OCI-LY7 (cell line): ENCODE measurements at places on chromosomes 4 and X.

GRCh38 chr4:47074816-47075215, 43.4 kb downstream of the GABRB1 start:
- DNase-seq = no peak

DNA sequence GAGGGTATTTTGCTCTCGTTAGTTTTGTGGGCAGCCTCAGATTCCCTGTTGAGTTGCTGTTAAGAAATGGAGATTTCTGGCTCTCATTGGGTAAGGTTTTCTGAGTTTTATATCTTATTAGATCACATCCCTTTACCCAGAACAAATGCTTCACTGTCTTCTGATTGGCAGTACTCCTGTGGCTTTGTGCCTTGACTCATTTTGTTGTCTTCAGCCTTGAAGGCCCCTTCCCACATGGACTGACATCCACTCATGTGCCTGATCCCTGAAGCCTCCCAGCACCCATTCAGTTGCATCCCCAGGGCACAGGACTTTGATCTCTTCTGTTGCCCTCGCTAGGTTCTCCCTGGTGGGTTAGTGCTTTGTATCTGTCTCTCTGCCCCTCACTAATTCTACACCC, 10.4 kb downstream of the MED28 start:
- DNase-seq = no peak

DNA sequence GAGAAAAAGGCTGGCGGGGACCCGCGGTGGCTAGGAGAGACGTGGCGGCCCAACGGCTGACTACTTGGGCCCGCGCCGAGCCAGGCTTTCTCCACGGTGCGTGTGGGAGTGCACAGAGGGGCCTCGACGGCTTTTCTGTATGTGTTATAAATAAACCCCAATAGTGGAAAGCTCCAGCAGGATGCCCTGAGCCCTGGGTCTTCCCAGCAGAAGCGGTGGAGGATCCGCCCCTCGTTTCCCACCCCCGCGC, 268 bp upstream of the PRRG1 start:
- DNase-seq = no peak

GRCh38 chr4:26424153-26424552, 66.1 kb downstream of the CCKAR start:
- no peak for DNase-seq

DNA sequence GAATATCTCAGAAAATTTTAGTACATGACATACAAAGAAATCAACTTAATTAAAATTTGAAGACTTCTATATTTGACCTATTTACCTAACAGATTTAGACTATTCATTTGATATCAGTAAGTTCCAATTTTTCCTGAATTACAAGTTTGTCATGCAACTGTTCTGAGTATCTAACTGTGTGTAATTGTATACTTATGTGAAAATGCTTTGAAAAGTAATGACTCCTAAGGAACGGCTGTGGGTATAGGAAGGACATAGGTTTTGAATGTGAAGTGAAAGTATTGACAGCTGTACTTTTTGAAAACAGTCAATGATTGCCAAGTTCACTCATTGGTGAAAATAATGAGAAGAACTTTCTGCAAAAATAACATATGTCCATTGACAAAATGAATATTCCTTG, 2.9 kb downstream of the GRIA2 start:
- no peak for DNase-seq

- DNase-seq = no peak
Measured at GRCh38 chr4:124903995-124904722, 191.6 kb upstream of the ANKRD50 start.

- DNase-seq = no peak
Measured at GRCh38 chrX:71492231-71493065, 40.5 kb upstream of the OGT start.

GRCh38 chrX:12685541-12685940, 105.7 kb upstream of the PRPS2 start:
- DNase-seq = no peak

DNA sequence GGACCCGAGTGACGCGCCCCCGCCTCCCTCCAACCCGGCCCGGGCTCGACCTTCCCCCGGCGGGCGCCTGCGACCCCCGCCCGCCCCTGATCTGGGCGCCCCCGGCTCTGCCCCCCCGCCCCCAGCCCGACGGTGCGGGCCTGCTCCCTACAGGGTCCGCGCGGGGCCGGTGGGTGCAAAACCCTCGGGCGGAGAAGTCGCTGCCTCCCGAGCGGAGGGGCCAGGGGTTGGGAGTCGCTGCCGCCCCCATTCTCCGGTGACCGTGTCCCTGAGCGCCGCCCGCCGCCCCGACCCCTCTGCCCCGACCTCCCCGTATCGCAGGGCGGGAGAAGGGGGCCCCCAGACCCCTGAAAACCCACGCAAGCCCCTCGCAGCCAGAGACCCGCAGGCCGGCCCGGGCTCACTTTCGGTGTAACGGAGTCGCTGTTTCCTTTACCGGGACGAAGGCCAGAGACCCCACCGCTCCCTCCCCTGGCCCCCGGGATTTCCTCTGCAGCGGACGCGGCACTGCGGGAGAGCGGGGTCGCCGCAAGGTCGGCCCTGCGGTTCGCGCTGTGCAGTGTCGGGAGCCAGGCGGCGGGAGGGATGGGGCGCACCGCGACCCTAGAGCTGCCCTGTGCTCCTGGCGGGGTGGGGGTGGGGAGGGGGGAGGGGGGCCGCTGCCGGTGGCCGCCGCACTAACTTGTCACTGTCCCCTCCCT, 729 bp upstream of the CPLX1 start:
- no peak for DNase-seq

- DNase-seq = no peak
Measured at GRCh38 chr4:117478702-117479101, 393.3 kb upstream of the TRAM1L1 start.

- DNase-seq = peak; percentile 17
Measured at GRCh38 chr4:52588097-52588496, 71.0 kb downstream of the USP46 start.

- no peak for DNase-seq
Measured at GRCh38 chrX:72050011-72050410, 81.7 kb downstream of the RTL5 start.

DNA sequence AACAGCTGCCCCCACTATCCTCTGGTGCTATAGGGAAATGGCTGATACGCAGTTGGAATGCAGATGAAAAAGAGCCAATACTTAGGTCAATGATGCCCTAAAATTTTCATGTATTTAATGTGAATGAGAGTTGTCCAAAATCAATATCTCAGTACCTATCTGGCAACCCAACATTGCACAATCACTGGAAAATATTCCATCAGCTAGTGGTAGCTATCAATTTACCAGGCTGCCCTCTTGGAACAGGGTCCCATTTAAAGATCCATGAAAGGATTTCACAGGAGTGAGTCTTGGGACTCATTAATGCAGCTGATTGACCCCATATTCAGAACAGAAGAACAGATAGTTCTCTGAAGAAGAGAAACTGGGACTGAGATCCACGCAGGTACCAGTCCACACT, 638.9 kb downstream of the SMARCA1 start:
- no peak for DNase-seq

- no peak for DNase-seq
Measured at GRCh38 chr4:85986266-85986665, 373.6 kb downstream of the MAPK10 start.

- DNase-seq = no peak
Measured at GRCh38 chr4:1975391-1975801, 33.4 kb downstream of the NELFA start.

DNA sequence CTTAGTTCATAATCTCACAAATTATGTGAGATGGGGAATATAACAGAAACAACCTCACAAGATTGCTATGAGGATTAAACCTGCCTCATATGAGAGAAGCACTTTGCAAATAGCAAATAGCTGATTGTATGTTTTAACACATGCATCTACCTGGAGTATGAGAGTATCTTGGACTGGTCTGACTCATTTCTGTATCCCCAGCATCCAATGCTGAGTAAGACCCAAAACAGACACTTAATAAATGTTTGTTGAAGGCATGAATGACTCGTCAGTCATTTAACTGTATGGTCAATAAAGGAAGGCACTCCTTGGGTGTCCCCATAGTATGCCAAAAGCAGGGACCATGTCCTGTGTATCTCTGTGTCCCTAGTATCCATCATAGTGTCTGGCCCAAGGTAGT, 350.9 kb upstream of the F9 start:
- DNase-seq = no peak

DNA sequence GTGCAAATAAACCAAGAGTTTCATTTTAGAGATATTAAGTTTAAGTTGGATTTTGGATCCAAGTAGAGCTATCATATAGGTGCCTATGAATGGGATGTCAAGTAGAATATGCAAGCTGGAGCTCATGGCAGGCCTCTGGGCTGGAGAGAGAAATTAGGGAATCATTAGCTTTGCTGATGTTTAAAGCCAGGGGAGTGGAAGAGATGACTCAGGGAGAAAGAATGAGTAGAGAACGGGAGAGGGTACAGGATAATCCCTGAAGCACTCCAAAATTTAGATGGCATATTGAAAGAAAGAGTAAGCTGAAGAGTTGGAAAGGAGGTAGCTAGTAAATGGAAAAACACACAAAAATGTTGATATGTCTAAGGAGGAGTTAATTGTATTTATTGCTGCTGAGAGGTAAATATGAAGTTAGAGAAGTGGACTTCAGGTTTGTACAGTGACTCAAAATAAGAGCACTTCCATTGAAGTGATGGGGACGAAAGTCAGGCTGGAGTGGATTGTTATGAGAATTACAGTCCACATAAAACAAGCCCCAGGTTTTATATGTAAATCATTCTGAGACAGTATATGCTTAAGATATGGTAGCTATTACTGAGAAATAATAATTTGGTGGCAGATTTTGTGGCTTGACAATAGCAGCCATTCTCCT, 72.5 kb upstream of the GRXCR1 start:
- no peak for DNase-seq

DNA sequence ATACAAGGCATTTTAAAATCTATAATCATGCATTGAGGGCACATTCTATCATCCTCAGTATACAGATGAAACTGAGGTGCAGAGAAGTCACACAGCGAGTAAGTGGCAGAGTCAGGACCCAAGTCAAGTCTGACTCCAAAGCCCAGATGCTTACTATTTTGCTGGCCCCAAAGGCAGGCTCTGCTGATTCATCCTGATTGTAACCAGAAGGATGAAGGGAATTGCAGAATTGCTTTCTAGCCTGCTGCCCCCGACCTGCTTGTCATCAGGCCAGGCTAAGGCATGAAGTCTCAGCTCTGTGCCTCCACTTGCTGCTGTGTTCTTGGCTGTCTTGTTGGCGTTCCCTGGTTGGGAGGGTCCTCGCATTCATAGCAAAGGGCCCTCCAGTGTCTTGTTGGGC, 62.7 kb downstream of the SLC9A6 start:
- DNase-seq = no peak

GRCh38 chrX:106510713-106511403, 100.9 kb upstream of the RADX start:
- DNase-seq = no peak

DNA sequence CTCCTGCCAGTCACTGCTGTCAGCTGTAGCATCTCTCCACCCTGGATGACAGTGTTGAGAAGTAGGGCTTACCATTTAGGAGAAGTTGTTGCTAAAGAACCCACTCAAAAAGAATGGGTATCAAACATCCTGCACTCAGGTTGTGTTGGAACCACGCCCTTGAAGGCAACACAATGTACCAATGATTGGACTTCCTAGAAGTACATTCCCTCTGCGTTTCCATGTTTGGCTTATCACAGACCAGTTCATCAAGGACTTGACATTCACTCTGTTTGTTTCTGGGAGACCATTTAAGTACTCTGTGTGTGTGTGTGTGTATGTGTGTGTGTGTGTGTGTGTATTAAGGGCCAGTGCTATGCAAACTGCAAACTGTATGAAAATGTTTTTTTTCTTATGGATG, 200.6 kb upstream of the GATB start:
- no peak for DNase-seq

- DNase-seq = peak; percentile 87
Measured at GRCh38 chr4:40307627-40308497, 27.3 kb upstream of the CHRNA9 start.

- DNase-seq = peak; percentile 55
Measured at GRCh38 chr4:118224243-118224829, 128.5 kb downstream of the PRSS12 start.

DNA sequence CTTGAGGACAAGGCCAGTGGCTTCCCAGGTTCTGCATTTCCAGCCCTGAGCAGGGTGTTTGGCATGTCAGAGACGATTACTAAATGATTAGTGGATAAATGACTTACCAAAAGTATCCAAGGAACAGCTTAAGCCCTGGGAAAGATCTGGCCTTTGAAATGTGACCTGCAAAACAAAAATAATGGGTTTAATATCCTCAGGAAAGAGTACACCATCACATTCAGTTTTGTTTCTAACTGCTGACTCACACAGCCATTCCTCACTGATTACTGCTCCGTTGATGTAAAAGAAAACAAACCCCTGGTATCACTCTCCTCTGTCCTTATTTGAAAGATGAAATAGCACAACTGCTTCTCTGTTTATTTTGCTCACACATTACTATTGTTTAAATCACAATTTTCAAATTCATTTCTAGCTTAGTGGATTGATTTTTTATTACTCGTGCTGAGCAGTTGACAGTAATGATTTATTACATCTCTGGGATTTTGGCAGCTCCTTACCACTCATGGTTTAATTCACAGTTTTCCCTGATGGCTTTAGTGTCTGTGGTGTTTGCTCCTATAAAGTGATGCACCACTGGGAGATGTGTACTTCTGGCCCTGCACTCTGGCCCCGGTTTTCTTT, 117.0 kb downstream of the CBLL2 start:
- no peak for DNase-seq

GRCh38 chrX:110846071-110846470, 50.5 kb upstream of the CHRDL1 start:
- DNase-seq = no peak

- DNase-seq = peak; percentile 33
Measured at GRCh38 chr4:109434007-109434971, 674 bp downstream of the SEC24B start.

DNA sequence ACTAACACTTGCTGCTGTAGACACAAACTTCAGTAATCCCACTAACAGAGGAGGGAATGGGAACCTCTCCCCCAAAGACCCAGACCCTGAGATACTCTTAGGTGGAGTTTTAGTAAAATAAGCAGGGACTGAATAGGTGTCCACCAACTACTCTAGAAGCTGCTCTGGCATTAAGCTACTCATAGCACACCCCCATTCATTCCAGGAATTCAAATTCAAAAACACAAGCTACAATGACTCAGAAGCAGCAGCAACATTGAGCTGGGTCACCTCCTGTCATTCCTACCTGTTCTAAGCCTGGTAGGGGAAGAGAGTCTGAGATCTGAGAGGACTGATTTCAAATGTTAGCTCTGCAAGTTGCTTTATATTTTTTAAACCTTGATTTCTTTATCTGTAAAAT, 135.4 kb upstream of the FRMPD4 start:
- DNase-seq = no peak

DNA sequence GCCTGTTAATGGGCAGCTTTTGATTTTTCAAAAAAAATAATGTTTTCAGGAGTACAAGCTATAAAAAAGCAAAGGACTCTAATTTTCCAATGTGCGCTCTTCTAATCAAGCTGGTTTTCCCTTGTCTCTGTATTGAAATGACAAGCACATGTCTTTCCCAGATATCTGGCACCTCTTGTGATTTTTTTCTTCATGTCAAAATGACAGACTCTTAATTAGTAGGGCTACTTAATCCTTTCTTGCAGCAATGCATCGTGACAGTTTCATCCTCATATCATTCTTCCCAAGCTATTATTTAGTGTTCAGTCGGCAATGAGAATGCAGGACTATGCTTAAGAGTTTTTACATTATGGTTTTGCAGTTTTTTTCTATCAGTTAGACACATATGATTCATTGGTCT, 139.5 kb downstream of the MAGEC1 start:
- DNase-seq = no peak
